ENCODE measurements at places on chromosomes 12 and 14.

DNA sequence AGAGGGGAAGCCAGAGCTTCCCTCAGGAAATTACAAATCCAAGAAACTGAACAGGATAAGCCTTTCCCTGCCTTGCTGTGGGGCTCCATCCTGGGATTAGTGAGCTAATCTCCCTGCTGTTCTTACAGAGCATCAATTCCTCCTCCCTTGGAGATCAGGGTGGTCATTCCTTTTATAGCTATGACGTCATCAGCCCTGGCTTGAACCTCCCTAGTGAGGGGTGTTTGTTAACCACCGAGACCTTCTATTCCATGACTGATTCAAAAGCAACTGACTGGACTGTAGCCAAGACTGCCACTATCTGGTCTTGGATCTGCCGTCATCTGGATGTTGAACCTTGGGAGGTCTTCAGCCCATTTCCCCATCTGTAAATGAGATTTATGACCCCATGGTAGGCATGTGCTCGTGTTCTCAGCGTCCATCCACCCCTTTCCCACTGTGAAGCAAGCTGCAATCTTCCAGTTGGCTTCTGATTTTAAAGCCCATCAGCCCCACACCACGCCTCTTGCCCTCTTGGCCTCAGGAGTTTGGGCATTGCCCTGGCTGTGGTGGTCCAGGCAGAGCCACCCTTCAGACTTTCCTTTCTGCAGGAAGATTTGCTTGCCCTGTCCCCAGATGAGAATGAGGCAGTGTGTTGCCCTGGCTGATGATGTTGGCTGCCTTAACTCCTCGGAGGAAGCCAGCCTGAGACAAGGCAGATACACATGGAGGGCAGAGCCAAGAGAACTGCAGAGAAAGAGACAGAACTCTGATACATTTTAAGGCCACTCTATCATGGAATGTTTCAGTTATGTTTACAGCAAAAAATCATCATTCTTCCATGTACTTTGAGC is 59.6 kb upstream of the ACTN1 start:
- DNase-seq: peak; percentile 98

DNA sequence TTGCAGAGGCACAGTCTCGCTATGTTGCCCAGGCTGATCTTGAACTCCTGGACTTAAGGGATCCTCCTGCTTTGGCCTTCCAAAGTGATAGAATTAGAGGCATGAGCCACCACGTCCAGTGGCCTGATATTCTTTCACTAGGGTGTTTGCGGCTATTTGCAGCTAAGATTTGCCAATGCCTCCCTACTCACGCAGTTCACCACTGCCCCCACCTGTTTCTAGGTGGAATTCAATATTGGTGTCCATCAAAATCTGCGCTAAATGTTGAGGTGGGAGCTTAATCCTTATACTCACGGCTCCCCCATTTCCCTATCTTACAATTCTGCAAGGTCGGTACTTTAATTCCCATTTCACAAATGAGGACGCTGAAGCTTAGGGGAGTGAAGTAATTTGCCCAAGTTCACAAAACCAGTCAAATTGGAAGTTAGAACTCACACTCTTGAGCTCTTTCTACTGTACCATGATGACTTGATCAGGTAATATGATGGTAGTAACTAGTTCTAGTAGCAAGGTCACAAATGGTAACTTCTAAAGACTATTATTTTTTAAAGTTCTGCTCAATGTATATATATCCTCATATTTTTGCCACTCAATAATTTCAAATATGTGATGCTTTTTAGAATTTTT is 22.1 kb upstream of the LRRC9 start:
- DNase-seq: no peak

- no peak for DNase-seq
Measured at GRCh38 chr14:51482102-51482501, 169.6 kb upstream of the FRMD6 start.

- peak; percentile 14 for DNase-seq
Measured at GRCh38 chr12:128259556-128260070, 7.4 kb upstream of the TMEM132C start.

GRCh38 chr14:49972823-49973222 is 79.9 kb downstream of the ARF6 start:
- peak; percentile 84 for DNase-seq

- no peak for DNase-seq
Measured at GRCh38 chr12:57868851-57869268, 22.3 kb upstream of the CTDSP2 start.

- DNase-seq: no peak
Measured at GRCh38 chr12:98332642-98333041, 182.7 kb upstream of the TMPO start.

GRCh38 chr14:55867311-55867710 is 250.9 kb upstream of the PELI2 start:
- no peak for DNase-seq

- DNase-seq: no peak
Measured at GRCh38 chr14:53764846-53765245, 191.8 kb downstream of the BMP4 start.

DNA sequence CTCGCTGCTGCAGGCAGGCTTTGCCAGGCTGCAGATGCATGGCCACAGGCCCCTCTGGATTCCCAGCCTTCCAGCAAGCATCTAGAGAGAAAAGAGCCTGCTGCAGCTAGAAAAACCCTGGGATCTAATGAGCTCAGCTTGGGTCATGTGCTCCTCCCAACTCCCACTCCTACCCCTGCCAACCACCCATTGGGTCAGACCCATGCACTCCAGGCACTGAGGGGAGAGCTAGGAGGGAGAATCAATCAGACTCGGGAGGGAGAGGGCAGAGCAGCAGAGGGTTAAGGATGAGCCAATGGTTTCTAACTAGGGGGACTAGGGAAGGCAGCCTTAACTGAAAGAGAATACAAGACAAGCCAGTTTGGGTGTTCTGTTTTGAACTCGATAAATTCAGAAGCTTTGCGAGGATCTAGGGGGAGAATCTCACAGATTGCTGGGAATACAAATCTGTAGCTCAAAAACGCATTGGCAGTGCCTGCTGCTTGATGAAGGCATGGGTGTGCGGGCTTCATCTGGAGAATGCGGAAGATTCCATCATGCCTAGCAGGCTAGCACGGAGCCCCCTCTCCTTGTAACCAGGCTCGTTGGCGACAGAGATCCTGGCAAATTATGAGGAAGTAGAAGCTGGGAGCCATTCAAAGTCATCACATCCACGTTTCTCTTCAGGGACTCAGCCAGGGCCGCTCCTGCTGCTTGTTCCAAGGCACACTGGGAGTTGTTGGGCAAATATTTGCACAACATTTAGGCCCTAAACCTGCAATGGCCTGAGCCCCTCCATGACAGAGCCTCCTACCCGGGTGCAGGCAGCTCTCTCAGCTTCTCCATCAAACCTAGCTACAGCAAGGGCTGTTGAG is 56.4 kb downstream of the VCPKMT start:
- no peak for DNase-seq

GRCh38 chr12:32482226-32482625 is 82.9 kb downstream of the FGD4 start:
- DNase-seq: no peak

DNA sequence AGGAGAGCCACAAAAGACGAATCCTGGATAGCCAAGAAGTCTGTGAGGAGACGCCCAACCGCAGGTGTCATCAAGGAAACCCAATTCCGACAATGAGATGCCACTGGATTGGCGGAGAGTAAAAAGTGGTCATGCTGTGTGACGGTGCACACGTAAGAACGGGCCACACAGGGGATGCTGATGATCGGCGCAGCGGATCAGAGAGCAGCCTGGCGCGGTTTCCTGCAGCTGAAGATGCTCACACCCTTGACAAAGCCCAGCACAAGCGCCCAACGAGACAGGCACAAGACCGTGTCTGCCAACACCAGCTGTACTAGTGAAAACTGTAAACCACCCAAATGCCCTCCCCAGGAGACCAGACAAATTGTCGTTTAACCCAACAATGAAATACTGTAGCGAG is 55.8 kb downstream of the CCDC85C start:
- no peak for DNase-seq

Data from fibroblast of skin of right quadriceps (primary cell).